Activated CD4-positive, alpha-beta T cell treated with anti-CD3 and anti-CD28 coated beads, Interleukin-2, amount 10 ng/mL, durations not matched to agents 24 days and 14 days (primary cell): ENCODE measurements at places on chromosomes 1 and 21. TPM values are rescaled to one million over a fixed set of nuclear protein-coding genes. Genes with fewer than 3 reads are reported as not detected.

GRCh38 chr1:29953961-29954360 is 717.6 kb downstream of the PTPRU start:
- H3K4me1 ChIP-seq: no peaks in the 10 kb centered on the region
- no peaks in the 10 kb centered on the region for H3K27me3 ChIP-seq
- DNase-seq: no peak

DNA sequence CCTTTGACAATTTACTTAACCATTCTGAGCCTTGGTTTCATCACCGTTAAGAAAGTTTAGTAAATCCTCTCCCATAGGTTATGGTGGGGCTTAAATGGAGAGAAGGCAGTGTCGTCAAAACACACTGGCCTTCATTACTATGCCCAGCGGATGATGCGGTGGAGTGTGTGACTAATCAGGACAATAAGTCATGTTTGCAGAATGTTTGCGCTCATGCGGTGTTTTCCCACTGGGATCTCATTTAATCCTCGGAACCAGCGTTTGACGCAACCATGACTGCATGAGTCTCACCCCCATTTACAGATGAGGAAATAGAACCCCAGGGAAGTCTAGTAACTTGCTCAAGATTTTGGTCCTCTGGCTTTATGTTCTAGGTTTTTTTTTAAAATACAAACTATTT is 17.5 kb downstream of the SLC26A9 start:
- DNase-seq: no peak
- no peak overlapping the region for H3K4me3 ChIP-seq
- no peaks in the 10 kb centered on the region for H3K36me3 ChIP-seq
- no peaks in the 10 kb centered on the region for H3K4me1 ChIP-seq

DNA sequence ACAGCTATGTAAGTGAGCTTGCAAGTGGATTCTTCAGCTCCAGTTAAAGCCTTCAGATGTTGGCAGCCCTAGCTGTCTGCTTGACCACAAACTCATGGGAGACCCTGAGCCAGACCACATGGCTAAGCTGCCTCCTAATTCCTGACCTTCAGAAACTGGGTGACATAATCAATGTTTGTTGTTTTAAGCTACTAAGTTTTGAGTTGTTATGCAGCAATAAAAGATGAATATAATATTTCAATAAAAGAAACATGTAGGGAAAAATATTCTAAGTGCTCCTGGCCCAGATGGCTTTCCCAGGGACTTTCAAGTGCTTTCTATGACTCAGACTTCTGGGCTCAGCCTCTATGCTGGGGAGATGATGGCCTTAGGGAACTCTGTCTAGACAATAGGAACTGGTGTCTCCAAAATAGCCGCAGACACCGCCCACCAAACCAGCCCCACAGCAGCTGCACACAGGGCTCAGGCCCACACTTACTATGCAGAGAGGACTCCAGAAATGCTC is 20.3 kb upstream of the AZIN2 start:
- H3K27me3 ChIP-seq: peaks cover 3% of the 10 kb centered on the region
- peaks cover under 1% of the 10 kb centered on the region for H3K4me1 ChIP-seq
- H3K4me3 ChIP-seq: no peak overlapping the region
- no peak for DNase-seq

The IL20 gene
- total RNA-seq: not detected in 2 replicates
